ENCODE measurements at places on chromosomes 6 and 20.

- DNase-seq: peak; percentile 76
Observed at GRCh38 chr6:30357678-30358540, 13.0 kb downstream of the RPP21 start.

- DNase-seq: no peak
Observed at GRCh38 chr20:32970115-32970972, 33.9 kb downstream of the SUN5 start.

DNA sequence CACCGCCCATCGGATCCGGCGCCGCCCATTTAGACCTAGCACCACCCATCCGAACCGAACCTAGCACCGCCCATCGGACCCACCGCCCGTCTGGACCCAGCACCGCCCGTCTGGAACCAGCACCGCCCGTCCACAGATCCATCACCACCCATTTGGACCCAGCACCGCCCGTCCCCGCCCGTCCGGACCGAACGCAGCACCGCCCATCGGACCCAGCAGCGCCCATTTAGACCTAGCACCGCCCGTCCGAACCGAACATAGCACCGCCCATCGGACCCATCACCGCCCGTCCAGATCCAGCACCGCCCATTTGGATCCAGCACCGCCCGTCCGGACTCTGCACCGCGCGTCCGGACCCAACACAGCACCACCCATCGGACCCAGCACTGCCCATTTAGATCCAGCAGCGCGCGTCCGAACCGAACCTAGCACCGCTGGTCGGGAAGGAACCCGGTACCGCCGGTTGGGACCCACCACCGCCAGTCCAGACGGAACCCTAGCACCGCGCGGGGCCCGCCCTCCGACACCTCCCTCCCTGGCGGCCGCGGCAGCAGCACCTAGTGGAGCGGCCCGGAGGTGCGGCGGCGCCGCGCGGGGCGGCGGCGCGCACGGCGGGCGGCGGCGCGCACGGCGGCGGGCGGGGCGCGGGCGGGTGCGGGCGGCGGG is 348 bp upstream of the AFDN start:
- peak; percentile 65 for DNase-seq

GRCh38 chr6:109308018-109308492 is 74.2 kb downstream of the CD164 start:
- DNase-seq: peak; percentile 10
